Stimulated activated CD8-positive, alpha-beta memory T cell treated with anti-CD3 and anti-CD28 coated beads, Interleukin-7, amount 100 ng/mL, for 24 hours (primary cell): ENCODE measurements at places on chromosomes 5 and 9.
A peak's percentile ranks its signal among the peaks of the same experiment; 100 is the strongest.

GRCh38 chr9:115636596-115636995, 517.0 kb upstream of the PAPPA start:
- DNase-seq: no peak

DNA sequence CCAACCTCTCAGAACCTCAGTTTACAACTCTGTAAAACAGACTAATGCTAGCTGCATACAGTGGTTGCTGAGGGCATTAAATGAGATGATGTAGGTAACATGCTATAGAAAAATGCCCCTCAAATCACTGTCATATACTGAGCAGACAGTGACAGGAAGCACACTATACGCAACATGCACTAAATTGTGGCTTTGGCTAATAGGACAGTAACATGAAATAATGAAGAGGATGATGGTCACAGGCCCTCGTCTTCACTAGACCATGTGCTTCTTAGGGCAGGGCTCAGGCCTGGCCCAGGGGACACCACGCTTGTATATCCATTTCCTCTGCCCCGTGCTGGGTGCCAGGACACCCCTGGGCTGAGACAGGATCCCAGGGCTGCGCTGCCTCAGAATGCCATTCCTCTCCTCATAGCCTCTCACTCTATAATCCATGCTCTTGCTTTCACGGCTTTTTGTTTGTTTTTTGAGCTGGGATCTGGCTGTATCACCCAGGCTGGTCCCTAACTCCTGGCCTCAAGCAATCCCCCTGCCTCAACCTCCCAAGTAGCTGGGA, 18.9 kb downstream of the CSF1R start:
- DNase-seq: no peak

DNA sequence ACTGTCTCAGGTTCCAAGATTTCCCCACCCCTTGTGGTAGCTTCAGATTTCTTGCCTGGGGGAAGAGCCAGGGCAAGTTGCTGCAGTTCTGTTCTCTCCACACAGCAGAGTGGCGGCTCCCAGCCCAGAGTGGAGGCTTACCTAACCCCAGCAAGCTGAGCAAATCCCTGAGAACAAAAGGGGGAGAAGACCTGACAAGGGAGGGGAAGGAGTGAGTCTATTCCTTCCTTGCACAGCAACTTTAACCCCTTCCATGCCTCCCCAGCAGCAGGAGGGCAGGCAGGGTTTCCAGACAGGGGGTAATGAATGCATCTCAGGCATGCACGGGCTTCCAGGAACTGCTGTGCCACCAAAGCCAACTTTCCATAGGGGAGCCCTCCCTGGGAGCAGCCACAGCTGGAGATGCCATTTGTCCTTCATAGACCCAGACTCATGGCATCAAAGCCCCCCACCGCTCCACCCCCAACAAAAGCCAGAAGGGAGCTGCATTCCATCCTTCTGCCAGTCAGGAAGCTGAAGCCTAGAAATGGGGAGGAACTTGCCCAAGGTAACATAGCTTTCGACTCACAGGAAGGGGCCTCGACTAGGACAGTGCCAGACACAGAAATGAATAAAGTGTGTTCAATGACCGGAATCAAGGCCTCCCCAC, 28.8 kb upstream of the FAT2 start:
- no peak for DNase-seq

GRCh38 chr5:154112255-154112654, 73.5 kb downstream of the MFAP3 start:
- no peak for DNase-seq

- DNase-seq: no peak
Measured at GRCh38 chr9:87707805-87708506, 18.0 kb upstream of the CTSL start.

DNA sequence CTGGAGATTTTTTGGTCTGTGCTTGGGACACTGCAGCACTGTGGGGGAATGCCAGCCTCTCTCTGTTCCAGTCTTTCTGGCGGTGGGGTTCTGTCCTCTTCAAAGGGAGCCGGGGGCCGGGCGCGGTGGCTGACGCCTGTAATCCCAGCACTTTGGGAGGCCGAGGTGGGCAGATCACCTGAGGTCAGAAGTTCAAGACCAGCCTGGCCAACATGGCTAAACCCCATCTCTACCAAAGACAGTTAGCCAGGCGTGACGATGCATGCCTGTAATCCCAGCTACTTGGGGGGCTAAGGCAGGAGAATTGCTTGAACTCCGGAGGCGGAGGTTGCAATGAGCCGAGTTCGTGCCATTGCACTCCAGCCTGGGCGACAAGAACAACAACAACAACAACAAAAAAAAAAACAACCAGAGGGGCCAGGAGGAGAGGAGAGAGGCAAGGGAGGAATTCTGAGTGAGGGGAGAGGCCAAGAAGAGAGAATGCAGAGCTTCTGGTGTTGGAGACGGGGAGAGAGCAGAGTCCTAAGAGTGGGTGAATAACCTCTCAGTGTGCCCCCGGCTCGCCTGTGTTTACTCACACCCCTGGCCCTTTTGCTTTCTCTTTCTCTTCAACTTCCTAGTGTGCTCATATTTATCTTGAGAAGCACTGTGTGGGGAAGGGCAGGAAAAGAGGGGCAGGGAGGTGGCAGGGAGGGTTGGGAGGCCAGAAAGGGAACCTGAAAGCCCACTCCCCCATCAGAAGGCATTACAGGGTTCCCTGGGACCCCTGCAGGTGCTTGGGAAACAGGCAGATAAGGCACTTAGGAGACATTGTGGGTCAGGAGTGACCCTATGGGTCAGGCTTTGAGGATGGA, 3.2 kb upstream of the SET start:
- DNase-seq: no peak

GRCh38 chr5:108898707-108899106, 151.0 kb downstream of the FER start:
- DNase-seq: no peak

- DNase-seq: no peak
Measured at GRCh38 chr5:5164163-5164562, 24.0 kb downstream of the ADAMTS16 start.

- DNase-seq: no peak
Measured at GRCh38 chr5:88606173-88606572, 276.8 kb downstream of the MEF2C start.

DNA sequence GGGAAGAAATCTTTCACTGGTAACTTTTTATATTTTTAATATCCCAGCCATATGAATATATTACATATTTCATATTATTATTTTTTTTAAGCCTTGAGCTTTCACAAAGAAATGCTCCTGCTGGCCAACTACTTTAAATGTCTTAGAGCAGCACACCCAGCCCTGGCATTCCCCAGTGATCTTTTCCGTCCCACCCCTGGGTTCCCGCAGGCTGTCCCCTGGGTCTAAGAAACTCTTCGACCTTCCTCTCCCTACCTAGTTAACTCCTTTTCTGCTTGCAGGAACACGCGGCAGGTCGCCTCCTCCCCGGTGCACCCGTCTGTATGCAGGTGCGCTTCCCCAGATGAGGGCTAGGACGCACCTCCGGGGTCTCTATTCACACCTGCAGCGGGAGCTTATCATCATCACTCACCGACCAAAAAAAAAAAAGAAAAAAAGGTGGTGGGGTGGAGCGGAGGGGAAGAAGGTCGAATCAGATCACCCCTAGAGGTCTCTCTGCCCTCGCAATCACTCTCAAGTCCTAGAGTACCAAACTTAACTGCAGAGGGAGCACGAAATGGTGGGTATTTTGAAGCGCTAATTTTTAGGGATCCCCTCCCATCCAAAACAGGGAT, 696 bp downstream of the ZFP62 start:
- peak; percentile 15 for DNase-seq

DNA sequence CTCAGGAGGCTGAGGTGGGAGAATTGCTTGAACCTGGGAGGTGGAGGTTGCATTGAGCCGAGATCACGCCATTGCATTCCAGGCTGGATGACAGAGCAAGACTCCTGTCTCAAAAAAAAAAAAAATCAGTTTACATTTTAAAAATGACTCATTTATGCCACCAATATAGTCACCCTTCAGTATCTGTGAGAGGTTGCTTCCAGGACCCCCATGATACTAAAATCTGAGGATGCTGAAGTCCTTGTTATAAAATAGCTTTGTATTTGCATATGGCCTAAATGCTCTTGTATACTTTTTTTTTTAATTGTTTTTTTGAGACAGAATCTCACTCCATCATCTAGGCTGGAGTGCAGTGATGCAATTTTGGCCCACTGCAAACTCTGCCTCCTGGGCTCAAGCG, 5.8 kb downstream of the OCLN start:
- DNase-seq: no peak

GRCh38 chr5:179821298-179822058, 773 bp downstream of the SQSTM1 start:
- peak; percentile 73 for DNase-seq

GRCh38 chr5:170342153-170342725, 44.7 kb upstream of the LCP2 start:
- no peak for DNase-seq

GRCh38 chr9:136858844-136859757, 7.0 kb downstream of the MAMDC4 start:
- DNase-seq: no peak

- no peak for DNase-seq
Measured at GRCh38 chr5:180373454-180373853, 20.3 kb upstream of the GFPT2 start.

GRCh38 chr5:151021746-151022145, 1.4 kb downstream of the GPX3 start:
- no peak for DNase-seq

GRCh38 chr9:122661416-122661815, at the start of gene OR1L1:
OR1L1 (plus strand) TSS chr9:122661716; CDS start chr9:122661716, 0 bp downstream.
- no peak for DNase-seq

DNA sequence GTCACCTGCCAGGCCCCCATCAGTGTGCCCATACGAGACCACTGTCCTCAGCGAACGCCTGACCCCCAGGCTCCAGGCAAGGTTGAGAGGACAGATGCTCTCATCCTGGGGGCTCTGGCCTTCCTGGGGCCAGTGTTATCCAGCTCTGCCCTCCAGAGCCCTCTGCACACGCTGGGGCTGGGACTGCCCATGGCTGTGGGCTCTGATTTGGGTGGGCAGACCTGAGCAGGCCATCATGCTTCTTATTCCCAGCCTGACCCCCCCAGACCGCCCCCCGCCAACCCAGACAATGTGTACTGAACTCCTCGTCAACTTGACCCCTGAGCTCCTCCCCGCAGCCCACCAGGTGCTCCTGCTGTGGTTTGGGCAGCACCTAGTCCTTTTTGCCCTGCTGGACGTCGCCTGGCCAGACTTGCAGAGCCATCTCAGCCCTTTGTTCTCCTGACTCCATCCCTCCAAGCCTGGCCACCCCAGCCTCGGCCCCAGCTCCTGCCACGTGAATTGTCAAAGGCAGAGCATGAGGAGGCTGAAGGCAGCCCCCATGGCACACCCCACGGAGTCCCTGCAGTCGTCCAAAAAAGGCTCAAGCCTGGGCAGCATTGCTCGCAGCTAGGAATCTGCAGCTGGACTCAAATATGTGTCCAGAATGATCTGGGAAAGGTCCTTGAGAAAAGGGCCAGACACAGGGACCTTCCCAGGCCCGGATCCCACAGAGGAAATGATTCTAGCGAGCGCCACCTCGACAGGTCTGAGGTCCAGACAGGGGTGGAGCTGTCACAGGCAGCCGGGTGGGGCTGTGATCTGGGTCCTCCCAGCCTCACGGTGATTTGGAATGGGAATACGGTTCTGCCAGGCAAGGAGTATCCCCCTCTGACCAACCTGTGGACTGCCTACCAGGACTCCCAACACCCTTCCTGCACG, 87.0 kb downstream of the ADAMTS2 start:
- DNase-seq: no peak

- no peak for DNase-seq
Measured at GRCh38 chr9:69221036-69221435, 47.0 kb downstream of the TJP2 start.

DNA sequence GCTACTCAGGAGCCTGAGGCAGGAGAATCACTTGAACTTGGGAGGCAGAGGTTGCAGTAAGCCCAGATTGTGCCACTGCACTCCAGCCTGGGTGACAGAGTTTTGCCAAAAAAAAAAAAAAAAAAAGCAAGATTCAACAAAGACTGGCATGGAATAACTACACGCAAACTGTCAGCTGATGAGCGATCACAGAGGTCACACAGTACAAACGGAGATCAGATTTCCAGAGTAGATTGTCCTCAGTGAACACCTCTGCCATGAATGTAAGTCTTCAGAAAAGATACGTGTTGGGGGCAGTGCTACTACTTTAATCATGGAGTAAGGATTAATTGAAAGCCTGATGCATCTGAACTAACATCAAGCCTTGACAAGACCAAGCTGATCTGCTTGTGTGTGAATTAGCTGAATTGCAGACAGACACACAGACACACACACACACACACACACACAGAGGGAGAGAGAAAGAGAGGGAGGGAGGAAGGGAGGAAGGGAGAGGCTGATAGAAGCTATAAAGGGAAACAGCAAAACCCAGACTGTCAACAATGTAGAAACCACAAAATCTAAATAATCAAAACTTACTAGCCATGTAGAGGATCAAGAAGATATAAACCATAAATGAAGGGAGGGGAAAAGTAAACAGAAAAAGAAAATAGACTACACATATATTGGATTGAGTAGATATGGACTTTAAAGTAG, 222.9 kb upstream of the ZNF462 start:
- DNase-seq: no peak

DNA sequence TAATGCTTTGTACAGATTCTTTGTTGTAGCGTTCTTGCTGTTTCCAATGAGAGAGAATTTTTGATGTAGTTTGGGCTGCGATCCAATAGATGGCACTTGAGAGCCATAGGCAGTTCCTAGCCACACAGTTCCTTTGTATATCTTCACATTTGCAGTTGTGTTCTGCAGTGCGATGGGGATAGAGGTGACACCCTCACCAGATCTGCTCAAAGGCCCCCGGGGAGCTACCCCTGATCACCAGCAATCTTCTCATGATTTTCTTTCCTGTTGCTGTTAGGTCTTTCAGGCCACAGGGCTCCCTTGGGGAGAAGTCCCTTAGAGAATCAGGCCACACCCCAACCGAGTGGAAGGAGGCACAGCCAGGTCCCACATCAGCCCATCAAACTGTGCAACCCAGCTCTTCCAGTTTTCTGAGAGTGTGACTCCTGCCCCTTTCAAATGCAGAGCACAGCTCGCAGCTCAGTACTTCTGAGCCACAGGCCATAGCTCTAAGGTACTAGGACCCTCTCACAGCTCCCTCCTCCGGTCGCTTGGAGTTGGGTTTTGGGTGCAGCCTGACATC, 353.7 kb downstream of the SLCO4C1 start:
- DNase-seq: no peak

GRCh38 chr9:95993337-95993736, 117.8 kb downstream of the ERCC6L2 start:
- no peak for DNase-seq

DNA sequence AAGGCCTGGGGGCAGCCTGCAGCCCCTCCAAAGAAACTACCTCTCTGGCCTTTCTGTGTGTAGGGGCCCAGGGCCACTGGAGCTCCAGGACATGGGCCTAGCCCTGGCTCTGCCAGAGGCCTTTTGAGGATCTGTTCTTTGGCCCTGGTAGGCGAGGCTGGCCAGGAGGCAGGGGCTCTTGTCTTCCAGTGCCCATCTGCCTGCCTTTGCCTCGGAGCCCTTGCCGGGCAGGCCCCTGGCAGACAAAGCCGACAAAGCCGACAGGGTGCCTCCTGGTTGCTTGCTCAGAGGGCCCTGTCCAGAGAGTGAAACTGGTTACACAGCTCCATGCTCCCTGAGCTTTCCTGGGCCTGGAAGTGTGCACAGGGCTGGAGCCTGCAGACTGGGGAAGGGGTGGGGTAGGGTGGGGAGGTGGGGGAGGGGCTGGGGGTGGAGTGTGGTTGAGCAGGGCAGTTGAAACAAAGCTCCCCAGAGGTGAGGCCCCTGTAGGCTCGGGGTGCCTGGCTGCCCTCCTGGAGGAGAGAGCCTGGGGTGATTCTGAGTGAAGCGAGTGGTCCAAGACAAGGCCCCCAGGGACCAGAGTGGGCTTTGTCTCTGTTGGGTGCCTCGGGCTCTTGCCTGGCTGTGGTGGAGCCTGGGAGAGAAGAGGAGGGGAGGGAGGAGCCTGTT, 29.3 kb downstream of the PTPA start:
- DNase-seq: no peak

GRCh38 chr5:122311961-122312590, at the start of gene SNCAIP:
SNCAIP (plus strand) TSS chr5:122312237; CDS start chr5:122391135, 78,898 bp downstream.
- no peak for DNase-seq
